SIG-M5 (cell line): ENCODE measurements at places on chromosomes 3 and 15.

DNA sequence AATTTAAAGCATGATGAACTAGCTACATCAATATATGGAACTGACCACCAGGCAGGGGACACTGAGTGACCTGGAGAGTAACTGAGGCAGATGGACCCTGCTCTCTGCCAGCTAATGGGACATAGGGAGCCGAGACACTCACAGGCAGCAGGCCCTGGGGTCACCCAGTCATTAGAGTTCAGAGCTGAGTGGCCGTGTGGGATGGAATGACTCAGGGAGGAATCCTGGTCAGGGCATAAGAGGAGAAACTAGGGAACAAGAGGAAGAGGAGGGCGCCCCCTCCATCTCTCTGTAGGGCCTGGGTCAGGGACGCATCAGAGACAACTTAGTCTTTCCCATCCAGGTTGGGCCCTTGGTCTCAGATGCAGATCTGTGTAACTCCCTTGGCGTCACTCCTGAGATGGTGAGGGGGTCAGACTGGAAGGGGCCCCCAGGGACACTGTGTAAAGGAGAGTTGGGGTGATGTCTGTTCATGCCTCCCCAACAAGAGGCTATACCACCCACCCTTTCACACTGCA, 39.8 kb downstream of the CCDC12 start:
- DNase-seq: no peak

DNA sequence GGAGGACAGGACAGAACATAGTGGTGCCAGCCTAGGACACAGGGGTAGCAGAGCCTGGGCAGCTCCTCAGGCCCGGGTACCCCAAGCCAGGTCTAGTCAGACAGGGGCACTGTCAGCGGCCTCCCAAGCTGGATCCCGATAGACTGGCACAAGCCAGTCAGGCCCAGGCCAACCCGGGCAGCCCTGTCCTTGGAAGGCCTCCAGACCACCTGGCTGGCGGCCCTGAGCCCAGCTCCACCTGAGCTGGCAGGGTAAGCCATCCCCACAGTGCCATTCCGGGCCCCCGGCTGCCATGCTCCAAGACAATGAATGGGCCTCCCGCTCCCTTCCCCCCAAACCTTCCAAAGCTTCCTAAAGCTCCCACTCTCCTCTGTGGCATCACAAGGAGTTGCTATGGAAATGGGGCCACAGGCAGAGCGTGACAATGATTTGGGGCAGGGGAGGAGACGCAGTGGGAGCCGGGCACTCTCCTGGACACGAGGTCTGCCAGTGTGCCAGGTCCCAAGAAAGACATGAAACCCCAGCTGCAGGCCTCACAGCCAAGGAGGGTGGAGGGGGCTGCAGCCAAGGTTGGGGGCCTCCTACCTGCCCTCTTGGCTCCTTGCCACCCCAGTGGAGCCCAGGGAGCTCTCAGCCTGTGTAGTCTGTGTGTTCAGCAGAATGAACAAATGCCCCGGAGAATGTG, 165.6 kb upstream of the LINGO1 start:
- DNase-seq: no peak

- DNase-seq: no peak
Observed at GRCh38 chr3:52233108-52233591, 5.8 kb downstream of the TWF2 start.

DNA sequence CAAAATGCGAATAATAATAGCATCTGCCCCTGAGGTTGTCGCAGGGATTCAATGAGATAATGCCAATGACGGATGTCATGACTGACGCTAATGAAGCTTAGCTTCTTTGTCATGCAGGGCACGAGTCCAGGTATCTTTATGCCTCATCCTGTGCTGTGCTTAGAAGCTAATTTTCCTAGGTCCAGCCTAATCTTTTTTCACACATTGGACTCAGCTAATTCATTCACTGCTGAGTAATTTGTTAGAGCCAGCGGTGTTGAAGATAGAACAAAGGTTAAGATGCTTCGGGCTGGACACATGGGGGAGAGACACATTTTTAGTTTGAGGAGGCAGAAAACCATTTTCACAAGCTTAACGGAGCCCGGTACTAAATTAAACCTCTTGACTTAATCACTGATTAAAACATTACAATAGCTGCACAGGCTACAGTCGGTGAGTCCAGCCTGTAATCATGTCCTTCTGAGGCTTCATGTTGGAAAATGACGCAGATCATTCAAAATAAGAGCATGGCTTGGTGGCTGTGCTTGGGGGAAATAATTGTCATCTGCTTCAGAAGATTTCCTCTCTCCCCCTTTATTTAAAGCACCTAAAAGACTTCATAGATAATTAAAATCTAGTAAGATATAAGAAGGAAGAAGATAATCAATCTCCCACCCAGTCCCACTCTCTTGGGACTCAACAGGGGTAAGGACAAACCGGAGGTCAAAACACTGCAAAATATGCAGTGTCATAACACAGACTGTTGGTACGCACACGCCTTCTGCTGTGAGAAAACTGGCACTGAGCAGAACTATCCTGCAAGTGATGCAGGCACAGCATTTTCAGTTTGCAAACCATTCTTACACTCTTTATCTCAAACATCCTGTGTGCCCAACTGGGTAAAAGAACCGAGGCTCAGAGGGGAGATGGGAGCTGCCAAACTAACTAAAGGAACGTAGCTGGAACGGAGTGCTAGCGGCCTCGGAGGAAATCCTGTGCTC, 3.3 kb upstream of the CCDC174 start:
- DNase-seq: no peak

DNA sequence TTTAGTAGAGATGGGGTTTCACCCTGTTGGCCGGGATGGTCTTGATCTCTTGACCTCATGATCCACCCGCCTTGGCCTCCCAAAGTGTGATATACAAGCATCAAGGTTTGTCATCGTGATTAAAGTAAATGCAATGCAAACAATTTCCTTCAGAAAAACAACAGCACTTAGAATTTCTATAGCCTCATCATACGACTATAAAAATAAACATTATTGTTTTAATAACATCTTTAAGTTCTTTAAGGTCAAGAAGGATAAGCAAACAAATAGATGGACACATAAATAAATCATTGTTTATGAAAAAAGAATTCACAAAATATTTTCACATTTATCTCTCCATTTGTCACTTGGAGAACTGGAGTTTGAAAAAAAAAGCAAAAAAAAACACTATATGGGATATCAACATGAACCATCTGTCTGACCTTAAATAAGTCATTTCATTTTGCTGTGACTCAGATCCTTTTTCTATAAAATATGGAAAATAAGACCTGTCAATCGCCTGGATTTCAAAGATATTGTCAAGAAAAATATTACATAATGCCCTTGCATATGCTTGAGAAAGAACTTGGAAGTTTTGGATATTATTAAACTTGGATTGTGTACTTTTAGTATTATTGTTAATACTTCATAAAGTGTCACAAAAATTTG, 642.0 kb upstream of the KCNMB2 start:
- DNase-seq: no peak

DNA sequence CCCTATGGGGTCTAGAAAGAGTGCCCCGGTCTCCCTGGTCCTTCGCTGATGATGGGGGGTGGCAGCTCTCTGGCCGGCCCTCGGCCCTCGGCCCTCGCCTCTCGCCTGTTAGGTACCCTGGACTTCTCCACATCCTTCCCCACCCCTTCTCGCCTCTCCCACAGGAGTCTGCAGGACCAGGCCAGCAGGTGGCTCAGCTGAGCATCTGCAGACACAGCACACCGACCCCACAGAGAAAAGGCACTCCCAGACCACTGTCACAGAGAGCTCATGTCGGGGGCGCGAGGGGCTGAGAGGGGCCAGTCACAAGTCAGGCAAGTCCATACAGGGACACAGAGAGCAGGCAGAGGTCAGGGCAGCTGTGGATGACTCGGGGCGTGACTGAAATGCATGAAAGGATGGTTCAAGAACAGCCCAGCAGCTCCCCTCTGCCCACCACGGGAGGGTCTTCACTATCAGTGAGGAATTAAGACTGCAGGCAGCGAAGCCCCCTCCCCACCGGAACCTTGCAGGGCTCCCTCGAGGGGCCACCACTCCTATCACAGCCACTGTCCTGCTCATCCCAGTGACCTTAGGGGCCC, 181.7 kb upstream of the NSMCE3 start:
- DNase-seq: no peak

- no peak for DNase-seq
Observed at GRCh38 chr3:56909349-56909748, 107.6 kb upstream of the ARHGEF3 start.

DNA sequence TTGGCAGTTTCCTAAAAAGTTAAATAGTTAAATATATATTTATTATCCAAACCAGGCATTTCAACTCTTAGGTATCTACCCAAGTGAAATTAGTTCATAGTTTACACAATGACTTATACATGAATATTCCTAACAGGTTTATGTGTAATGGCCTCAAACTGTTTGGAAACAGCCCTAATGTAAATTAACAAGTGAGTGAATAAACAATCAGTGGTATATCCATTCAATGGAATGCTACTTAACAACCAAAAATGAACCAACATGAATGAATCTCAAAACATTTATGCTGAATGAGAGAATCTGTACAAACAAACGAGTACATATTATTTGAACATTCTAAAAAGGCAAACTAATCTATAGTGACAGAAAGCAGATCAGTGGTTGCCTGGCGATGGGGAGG, 33.5 kb downstream of the PRTG start:
- DNase-seq: no peak

- no peak for DNase-seq
Observed at GRCh38 chr3:10090179-10090578, 17.9 kb downstream of the FANCD2OS start.

GRCh38 chr3:100125161-100125938, 11.0 kb upstream of the FILIP1L start:
- DNase-seq: no peak

DNA sequence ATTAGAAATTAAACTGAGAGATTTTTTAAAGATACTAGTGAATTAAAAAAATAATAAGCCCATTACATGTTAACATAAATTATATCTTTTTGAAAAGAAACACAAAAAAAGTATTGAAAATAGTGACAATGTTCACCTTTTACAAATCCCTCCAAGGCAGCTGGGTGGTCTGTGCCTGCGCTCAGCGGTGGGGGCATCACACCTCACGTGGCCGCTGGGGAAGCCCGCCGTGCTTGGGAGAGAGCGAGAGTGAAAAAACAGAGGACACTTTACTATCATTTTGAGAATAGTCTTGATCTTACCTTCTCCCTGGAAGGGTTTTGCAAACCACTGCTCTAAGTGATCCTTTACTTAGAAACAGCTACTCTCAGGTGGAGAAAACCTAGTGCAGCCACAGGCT, 76.9 kb downstream of the CRTC3 start:
- DNase-seq: no peak

DNA sequence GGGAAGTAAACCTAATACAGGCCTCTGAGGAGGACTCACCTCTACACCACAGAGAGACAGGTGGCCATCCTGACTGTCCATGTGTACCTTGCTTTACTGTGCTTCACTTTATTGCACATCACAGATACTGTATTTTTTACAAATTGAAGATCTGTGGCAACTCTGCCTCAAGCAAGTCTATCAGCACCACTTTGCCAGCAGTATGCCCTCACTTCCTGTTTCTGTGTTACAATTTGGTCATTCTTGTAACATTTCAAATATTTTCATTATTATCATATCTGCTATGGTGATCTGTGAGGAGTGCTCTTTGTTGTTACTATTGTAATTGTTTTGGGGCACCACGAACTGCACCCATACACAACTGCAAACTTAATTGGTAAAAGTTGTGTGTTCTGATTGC, 78.0 kb downstream of the BBX start:
- no peak for DNase-seq

GRCh38 chr3:8103954-8104353, 397.7 kb upstream of the LMCD1 start:
- DNase-seq: no peak

DNA sequence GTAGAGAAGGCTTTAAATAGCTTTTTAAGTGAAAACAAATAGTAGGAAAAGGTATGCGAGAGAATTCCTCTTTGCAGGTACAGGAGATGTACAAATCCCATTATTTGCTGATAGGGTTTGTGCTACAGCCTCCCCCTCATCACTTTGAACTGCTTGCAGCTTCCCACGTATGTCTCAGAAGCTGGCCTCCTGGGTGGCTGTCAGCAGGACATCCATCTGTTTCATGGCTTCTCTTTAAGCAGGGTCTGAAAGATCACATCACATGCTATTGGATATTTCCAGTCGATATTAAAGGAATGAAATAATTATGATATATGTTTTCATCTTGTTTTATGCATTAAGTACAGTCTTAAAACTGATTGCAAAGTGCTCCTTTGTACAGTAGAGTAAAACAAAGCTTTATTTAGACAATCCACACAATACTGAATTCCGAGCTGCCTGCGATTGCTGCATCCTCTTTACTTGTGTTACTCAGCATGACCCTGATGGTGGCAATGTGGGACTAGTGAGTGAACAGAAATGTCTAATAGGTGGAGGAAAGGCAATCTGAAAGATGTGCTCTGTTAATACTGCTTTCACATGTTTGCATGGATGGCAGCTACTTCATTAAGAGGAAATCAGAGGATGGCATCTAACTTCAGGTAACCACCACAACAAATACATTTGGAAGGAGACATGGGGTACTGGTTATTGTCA, 930.6 kb upstream of the SEMA6D start:
- DNase-seq: no peak

GRCh38 chr3:138824114-138824506, 10.6 kb downstream of the PIK3CB start:
- no peak for DNase-seq

GRCh38 chr15:35690698-35691116, 144.7 kb upstream of the DPH6 start:
- no peak for DNase-seq

- no peak for DNase-seq
Observed at GRCh38 chr15:31270767-31271166, 55.9 kb upstream of the KLF13 start.

GRCh38 chr15:42159381-42160015, 3.1 kb upstream of the PLA2G4F start:
- no peak for DNase-seq

DNA sequence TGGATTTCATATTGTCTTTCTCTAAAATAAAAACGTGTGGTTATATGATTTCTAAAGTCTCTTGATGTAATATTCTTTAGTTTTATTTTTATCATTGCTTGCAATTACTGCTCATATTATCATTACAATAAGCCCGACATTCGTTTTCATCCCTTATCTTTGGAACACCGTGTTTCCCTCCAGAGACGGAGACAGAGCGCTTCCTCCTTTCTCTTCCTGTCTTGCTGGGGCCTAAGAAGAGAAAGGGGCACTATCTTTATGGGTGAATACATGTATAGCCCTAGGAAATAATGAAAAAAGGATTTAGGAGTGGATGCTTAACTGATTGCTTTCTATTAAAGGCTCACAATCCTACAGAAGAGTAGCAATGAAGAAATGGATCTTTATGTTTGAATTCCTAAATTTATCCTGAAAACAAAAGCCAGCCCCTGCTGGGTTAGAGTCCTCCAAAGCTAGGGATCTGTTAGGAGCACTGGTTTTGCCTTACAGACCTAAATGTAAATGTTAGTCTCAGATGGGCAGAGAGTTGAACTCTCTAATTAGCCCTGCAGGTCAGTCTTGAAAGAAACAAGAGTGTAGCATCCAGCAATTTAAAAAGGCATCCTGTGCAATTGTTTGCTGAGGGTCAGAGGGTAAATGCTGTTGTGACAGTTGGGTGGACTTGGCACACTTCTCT, 145.1 kb downstream of the TP63 start:
- no peak for DNase-seq

- DNase-seq: no peak
Observed at GRCh38 chr3:172476347-172476746, 28.1 kb upstream of the GHSR start.
